H9 (cell line): ENCODE measurements at places on chromosomes 6 and 20.

GRCh38 chr6:135506270-135506997 lies 8.9 kb upstream of the AHI1 start:
- H3K27me3 ChIP-seq = no peaks in the 10 kb centered on the region
- no peaks in the 10 kb centered on the region for H3K36me3 ChIP-seq
- H3K4me1 ChIP-seq = peaks cover 4% of the 10 kb centered on the region; the same call in 1 of the 2 replicates
- DNase-seq = no peak
- no peak overlapping the region for H3K27ac ChIP-seq

GRCh38 chr20:8646033-8646441 lies 422.9 kb upstream of the PLCB4 start:
- H3K27me3 ChIP-seq = no peaks in the 10 kb centered on the region
- DNase-seq = no peak

- H3K4me3 ChIP-seq = no peak overlapping the region
- no peaks in the 10 kb centered on the region for H3K27me3 ChIP-seq
- H3K36me3 ChIP-seq = no peaks in the 10 kb centered on the region
- H3K4me1 ChIP-seq = peaks cover 3% of the 10 kb centered on the region; the same call in 1 of the 2 replicates
- no peak for DNase-seq
These were observed 308.2 kb downstream of the EYA4 start for GRCh38 chr6:133549371-133549801.

DNA sequence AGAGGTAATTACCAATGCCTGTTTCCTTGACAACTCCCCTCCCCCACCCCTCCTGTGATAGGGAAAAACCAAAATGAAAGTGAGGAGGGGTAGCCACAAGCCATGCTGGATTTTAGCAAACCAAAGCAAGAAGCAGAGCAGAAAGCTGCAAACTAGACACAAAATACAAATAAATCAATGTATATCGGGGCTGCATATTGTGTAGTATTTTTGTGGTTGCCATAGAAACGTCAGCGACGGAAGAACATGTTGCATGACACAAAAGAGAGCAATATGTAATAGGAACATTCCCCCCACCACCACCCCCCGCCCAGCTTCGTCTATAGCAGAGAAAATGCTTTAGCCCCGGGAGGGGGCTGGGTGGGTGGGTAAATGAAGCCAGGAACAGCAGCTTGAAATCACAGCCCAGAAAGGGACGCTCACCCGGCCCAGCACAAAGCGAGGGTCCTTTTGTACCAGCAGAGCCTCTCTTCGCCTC lies 548 bp downstream of the AGPAT4 start:
- DNase-seq = peak; percentile 46
- peaks cover 8% of the 10 kb centered on the region; the same call in 1 of the 2 replicates for H3K36me3 ChIP-seq
- peak overlapping the region; percentile 71 for H3K27ac ChIP-seq
- H3K27me3 ChIP-seq = no peaks in the 10 kb centered on the region
